ENCODE measurements at places on chromosomes 2 and 18.

GRCh38 chr2:19748073-19748375 lies 153.8 kb downstream of the TTC32 start:
- no peak for DNase-seq

DNA sequence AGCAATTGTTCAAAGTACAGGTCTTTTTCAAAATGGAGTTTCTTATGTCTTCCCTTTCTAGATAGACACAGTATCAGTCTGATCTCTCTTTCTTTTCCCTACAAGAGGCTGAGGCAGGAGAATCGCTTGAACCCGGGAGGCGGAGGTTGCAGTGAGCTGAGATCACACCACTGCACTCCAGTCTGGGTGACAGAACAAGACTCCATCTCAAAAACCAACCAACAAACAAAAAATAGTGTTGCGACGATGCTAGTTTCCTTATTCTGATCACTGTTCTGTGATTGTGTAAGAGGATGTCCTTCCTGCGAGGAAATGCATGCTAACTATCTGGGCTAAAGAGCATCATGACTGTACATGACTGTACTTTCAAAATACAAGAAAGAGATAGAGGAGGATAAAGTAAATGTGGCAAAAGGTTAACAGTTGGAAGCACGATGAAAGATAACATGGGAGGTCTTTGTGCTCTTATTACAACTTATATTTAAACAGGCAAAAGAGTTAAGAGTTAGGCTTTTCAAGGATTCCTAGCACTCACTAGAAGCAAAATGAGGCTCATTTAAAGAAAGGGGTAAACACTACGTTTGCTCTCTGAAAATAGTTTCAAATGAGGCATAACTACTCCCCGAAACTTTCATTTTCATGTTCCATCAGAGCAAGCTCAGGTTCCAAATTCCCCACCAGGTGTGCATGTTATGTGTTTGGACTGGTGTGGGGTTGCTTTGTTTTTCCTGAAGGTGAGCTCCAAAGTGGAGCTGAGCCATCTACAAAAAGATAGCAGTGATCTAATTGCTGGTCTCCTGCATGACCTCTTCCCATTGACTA lies 23.8 kb downstream of the SOWAHC start:
- peak; percentile 85 for DNase-seq

- DNase-seq: no peak
These were observed 58.4 kb upstream of the ITGB6 start for GRCh38 chr2:160258492-160258805.

- DNase-seq: no peak
These were observed 260.9 kb upstream of the TFPI start for GRCh38 chr2:187815113-187815512.

GRCh38 chr18:79511271-79511670 lies 115.5 kb downstream of the NFATC1 start:
- DNase-seq: no peak

DNA sequence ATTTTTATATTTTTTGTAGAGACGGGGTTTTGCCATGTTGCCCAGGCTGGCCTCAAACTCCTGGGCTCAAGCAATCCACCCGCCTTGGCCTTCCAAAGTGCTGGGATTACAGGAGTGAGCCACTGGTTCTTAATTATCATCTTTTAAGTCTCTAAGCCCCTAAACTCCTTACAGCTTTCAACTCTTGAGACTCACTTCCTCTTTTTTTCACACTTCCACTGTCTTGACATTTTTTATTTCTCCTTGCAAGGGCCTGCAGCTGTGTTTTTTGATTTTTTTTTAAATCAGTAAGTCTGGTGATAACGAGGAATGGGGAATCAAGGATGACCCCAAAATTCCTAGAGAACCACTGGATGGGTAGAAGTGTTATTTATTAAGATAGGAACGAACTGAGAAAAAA lies 8.6 kb upstream of the ABCB11 start:
- DNase-seq: no peak

Measured in bronchial epithelial cell (primary cell).